ENCODE measurements at places on chromosomes 2 and 18. TPM values are rescaled to one million over a fixed set of nuclear protein-coding genes. Genes with fewer than 3 reads are reported as not detected.

Gene PLGLB2
- total RNA-seq: 1.7 TPM

Gene KDM3A
- 20.5 TPM for total RNA-seq

Gene C2orf66
- total RNA-seq: 0.26 TPM

Gene CMPK2
- total RNA-seq: 0.26 TPM

Gene TMEM247
- total RNA-seq: not detected

Gene LRRC30
- total RNA-seq: not detected

- DNase-seq: peak; percentile 20
Observed at GRCh38 chr2:164803776-164804466, 37.7 kb downstream of the COBLL1 start.

GRCh38 chr18:31546476-31546875 lies 45.2 kb upstream of the TTR start:
- peak; percentile 59 for DNase-seq

GRCh38 chr2:26068602-26069298 lies 34.9 kb downstream of the RAB10 start:
- DNase-seq: peak; percentile 93

DNA sequence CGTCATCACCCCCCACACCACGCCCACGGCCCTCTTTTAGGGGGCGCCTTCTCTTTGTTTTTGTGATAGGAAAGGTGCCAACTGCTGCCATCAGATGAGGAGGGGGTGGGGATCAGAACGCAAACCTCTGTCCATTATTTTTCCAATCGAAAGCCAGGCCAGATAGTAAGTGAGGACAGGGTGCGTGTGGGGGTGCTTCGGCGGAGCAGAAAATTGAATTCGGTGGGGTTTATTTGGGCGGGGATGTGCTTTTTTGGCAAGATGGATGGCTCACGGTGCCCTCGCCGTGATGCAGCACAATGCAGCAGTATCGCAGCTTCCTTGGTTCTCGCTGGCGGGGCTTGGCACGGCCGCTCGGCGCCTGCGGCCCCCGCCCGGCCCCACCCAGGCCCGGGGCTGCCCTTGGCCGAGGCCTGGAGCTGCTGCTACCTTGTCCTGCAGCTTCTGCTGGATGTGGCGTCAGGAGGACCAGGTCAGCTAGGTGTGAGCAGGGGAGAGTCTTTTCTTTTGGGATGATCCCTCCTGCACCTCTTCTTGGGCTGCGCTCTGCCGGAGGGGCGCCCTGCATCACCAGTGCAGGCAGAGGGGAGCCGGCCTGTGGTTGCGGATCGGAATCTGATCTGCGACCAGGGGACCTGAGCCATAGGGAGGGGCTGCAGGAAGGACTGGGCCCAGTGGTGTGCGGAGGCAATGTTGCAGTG lies 1.3 kb downstream of the SPTBN1 start:
- DNase-seq: peak; percentile 17

DNA sequence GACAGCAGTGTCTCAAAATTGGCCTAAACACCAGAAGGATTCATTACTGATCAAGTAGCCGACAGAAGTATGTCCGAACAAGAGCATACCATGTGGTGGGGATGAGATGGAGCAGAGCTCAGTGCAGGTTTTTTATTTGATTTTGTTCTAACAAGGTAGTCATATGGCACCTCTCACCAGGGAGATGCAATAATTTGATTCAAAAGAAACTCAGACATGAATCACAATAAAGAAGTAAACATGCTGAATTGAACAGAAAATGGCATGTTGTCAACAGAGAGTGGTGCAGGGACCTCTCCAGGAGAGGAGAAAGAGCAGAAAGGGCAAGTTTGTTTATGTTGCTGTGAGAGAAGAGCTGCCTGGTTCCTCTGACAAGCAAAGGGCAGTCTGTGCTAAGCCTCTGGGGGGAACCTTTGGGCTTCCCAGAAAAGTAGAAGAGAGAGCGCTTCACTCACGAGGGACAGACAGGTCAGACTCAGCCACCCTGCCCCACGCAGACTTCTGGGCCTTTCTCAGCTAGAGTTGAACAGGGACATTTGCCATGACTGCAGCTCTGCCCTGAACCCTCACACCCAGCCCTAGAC lies 351.3 kb upstream of the RAB12 start:
- DNase-seq: no peak

DNA sequence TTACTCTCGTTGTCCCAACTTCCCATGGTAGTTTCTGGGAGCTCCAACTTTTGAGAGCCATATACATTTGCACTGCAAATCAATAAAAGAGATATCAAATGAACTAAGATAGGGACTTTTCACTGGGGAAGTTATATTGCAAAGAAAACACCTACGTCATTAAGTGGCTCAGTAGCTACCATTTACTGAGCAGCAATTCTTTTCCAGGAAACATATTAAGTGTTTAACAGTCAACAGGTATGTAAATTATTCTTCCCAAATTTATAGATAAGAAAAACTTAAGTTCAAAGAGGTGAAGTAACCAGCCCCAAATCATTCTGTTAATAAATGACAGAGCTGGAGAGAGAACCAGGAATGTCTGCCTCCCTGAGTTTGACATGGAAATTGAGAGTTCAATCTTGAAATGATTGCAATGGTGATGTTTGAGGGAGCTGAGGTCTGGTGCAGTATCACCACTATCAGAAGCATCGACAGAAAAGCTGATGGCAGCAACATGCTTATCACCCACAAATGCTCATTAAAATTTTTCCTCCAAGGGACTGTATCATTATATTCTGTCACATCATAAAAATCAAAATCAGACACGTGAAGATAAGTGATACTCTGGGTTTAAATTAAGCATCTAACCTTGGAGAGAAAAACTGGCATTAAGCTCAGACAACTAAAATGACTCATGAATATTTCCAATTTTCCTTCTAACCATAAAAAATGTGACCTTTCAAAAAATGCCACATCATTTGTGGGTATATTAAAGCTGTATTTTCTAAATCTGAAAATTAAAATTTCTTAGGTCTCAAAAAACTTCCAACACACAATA lies 43.4 kb downstream of the GAREM1 start:
- DNase-seq: peak; percentile 15

DNA sequence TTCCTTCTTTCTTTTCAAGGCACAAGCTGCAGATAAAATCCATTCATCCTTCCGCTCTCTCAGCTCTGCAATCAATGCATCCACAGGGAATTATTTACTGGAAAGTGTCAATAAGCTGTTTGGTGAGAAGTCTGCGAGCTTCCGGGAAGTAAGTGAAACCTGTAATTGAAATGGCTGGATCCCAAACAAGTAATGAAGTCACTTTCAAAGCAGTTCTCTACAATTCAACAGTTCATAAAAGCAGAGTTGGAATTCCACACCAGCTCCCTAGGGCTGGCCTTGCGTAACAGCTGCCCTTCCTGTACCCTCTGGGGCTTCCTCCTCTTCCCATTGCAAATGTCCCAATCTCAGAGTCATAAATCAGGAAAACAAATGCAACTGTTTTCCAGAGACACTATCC lies 9.6 kb downstream of the SERPINB2 start:
- DNase-seq: no peak
